ENCODE measurements at places on chromosomes 11 and 22. TPM values are rescaled to one million over a fixed set of nuclear protein-coding genes. Genes with fewer than 3 reads are reported as not detected.
A peak's percentile ranks its signal among the peaks of the same experiment; 100 is the strongest.

C11orf21 gene
- total RNA-seq: not detected

TYR gene
- total RNA-seq: not detected

UBTFL1 gene
- not detected for total RNA-seq

UFD1 gene
- total RNA-seq: 95.7 TPM

DNA sequence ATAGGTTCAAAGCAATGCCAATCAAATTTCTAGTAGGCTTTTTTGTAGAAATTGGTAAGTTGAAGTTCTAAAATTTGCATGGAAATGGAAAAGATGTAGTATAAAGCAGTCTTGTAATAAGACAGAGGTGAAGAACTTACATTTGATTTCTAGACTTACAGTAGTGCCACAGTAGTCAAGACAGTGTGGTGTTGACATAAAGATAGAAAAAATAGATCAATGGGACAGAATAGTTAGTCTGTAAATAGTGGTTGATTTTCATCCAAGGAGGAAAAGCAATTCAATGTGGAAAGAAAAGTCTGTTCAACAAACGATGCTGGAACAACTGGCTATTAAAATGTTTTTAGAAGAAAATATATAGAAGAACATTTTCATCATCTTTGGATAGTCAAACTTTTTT is 67.9 kb downstream of the CHRDL2 start:
- no peaks in the 10 kb centered on the region for H3K4me1 ChIP-seq
- no peak overlapping the region for H3K27ac ChIP-seq
- no peak overlapping the region for H3K4me3 ChIP-seq
- no peak for DNase-seq

DNA sequence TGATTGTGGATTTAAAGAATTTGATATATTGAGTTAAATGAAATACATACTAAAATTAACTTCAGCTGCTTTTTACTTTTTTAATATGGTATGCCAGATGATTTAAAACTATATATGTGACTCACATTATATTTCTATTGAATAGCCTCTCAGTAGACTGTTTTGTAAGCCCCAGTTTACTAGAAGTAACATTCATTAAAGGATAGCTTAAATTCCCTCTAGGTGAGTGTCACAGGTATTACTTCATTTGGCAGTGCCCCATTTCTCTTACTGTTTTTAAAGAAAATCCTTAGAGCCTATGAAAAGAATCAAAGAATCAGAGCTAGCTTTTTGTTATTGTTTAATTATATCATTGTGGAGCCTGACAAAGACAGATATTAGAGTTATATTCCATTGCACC is 48.6 kb downstream of the ZC3H12C start:
- peaks cover 49% of the 10 kb centered on the region for H3K36me3 ChIP-seq
- peaks cover 2% of the 10 kb centered on the region for H3K4me1 ChIP-seq
- no peak overlapping the region for H3K4me3 ChIP-seq
- H3K27ac ChIP-seq: no peak overlapping the region
- no peak for DNase-seq

LSP1 gene
- total RNA-seq: not detected

DNA sequence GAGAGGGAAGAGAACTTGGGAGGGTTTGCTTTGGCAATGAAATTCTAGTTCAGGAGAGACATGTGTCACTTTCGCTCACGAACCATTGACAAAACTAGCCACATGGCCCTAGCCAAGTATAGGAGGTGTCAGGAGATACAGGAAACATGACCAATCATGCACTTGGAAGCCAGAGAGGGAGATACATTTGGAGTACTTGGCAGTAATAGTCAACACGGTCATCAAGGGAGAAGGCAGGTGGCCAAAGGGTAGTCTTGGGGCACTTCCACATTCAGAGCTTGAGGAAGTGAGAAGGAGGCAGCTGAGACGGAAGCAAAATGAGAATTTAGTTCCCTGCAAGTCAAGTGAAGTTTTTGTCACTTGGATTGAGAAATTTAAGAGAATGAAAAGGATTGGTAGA is 26.4 kb upstream of the KIRREL3 start:
- H3K27me3 ChIP-seq: peaks cover 28% of the 10 kb centered on the region
- H3K4me1 ChIP-seq: no peaks in the 10 kb centered on the region
- no peak for DNase-seq
- H3K36me3 ChIP-seq: no peaks in the 10 kb centered on the region
- H3K27ac ChIP-seq: no peak overlapping the region

ALDH3B1 gene
- 28.1 TPM for total RNA-seq

DNA sequence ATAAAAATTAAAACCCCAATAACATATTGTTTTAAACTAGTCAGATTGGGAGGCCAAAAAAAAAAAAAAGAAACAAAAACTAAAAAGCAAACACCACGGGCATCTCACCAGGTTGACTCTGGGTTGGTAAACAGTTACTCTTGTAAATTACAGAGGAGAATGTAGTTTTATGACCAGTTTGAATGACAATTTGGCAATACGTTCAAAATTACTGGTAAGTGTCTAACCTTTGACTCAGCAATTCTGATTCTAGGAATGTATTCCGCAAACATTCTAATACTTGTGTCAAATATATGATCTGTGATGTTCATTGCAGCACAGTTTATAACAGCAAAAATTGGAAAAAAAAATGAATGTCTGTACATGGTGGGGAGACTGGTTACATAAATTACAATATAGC is 1376.0 kb downstream of the TBC1D22A start:
- no peak overlapping the region for H3K4me3 ChIP-seq
- DNase-seq: peak; percentile 44
- H3K27ac ChIP-seq: no peak overlapping the region
- H3K4me1 ChIP-seq: no peaks in the 10 kb centered on the region

Measured in PC-3 (cell line).